ENCODE measurements at places on chromosomes 6 and 20. TPM values are rescaled to one million over a fixed set of nuclear protein-coding genes. Genes with fewer than 3 reads are reported as not detected.

GRCh38 chr20:61554617-61555016 is 302.6 kb downstream of the CDH4 start:
- DNase-seq, result no peak

The SLC17A3 gene
- not detected for polyA plus RNA-seq

- DNase-seq, result peak; percentile 17
Measured at GRCh38 chr20:11445161-11445560, 472.5 kb upstream of the BTBD3 start.

The CPNE5 gene
- polyA plus RNA-seq, result 11.9 TPM

DNA sequence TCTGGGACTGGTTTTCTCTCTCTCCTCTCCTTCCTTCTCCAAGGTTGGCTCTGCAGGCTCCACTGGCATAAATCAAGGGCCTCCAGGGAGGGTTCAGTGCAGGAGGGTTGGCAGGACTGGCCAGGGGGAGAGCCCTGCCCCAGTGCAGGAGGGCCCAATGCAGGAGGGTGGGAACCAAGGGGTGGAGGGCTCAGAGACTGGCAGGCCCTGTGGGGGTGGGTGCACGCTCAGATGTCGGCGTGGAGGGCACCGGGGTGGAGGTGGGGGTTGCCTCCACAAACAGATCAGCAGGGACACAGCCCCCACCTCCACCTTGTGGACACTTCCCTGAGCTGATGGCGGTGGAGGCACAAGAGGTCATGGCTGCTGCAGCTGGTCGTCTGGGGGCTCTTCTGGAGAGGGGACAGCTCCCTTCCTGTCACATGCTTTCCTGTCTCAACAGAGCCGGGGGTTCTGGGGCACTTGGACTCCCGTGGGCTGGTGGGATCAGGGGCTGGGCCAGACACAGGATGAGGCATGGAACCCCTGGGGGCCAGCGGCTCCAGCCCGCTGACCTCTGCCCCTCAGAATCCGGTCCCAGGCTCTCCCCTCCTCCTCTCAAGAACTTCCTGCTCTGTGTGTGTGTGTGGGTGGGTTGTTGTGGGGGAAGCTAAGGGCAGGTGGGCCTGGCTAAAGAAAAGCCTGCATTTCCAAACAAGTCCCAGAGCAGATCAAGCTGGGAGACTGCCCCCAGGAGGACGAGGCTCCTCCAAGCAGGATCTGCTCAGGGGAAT is 2.7 kb upstream of the ABHD16B start:
- DNase-seq, result no peak

DNA sequence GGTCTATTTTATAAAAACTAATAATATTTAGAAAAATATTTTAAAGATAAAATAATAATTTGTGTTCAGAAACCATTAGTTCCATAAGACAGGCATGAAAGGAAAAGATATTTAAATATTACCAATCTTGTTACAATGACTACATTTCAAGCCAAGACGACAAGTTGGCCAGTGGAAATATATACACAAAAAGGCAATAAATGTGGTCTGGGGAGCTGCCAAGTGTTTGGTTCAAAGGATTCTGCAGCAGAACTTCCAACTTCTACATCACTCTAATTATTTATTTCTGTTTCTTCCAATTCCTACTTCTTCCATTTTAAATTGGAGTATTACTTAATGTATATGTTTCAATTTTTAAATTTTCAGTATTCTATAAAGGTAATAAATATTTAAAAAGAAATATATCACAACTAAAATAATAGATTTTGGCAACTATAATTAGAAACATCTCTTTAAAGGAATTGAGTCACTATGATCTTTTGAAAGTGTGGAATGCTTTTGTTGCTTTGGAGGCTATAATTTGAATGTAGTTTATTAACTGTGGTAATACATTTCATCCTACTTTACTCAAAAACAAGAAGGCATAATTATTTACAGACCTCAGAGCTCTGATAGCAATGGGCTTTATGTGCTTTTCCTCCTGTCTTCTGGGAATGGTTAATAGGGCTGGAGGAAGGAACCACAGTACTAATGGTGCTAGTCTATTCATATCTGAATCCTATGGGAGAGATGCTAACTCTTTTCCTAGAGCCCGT is 129.7 kb upstream of the FAM184A start:
- DNase-seq, result peak; percentile 35

Data from muscle of back (tissue), 13 donors.